GM12878 (cell line): ENCODE measurements at places on chromosomes 1 and 21.

GRCh38 chr1:18142471-18142870 is 34.9 kb downstream of the IGSF21 start:
- DNase-seq: no peak

DNA sequence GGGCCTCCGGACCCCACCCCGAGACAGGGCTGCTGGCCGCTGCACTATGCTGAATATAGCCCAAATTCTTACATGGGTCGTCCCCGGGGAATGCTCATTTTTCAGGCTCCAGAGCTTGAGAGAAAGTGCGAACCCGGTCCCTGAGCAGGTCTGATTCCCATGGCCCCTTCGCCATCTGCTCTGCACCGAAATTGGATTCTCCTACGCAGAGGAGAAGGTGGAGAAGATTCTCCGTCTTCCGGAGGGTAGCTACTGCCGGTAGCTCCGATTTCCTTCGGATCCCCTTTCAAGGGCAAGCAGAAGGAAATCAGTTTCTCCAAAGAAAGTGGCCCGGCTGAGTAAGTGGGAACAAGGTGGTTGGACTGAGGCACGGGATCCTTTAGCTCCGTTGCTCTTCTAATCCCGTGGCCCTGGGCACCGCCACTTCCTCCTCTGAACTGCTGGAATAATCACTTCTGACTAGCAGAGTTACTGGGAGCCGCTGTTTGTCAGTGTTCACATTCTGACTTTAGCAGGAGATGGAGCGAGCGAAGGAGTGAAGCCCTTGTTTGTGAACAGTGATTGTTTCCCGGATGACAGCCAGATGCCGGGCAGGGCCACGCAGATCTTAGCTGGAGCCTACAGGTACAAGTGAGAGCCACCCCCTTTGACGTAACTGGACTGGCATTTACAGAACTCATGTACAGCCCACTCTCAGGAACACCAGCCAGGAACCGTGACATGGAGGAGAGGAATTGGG is 1.1 kb upstream of the ZNF496 start:
- DNase-seq: no peak

DNA sequence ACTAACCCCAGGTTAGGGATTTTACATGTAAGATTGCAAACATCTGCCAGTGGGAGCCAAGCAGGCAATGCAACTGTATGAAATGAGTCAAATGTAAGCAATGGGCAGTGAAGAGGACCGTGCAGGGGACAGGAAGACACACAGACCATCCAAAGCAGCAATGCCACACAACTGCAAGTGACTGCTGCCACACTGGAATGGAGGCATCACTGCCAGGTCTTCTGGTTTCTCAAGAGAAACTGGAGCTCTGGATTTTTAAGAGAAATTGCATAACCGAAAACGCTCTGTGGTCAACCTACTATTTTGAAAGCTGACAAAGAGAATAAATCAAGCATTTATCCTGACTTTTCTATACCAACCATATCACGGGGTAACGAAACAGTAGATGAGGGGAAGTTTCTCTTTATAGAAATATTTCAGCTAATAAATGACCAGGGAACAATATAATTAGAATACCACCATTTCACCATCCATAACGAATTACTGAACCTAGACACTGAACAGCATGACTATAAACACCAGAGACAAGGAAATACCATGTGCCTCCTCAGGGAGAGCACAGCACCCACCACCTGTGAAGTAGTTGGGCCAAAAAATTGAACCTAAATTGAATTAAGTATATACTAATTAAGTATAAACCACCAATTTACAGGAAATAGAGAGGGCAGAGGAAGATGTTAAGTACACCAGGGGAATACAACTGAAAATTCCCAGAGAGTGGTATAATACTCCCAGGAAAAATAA is 4.4 kb downstream of the AK2 start:
- no peak for DNase-seq

GRCh38 chr1:62508187-62508758 is 71.4 kb downstream of the USP1 start:
- peak; percentile 9 for DNase-seq

GRCh38 chr1:159675046-159675445 is 39.3 kb downstream of the CRP start:
- no peak for DNase-seq
